Activated CD4-positive, alpha-beta T cell treated with anti-CD3 and anti-CD28 coated beads, Interleukin-2, amount 10 ng/mL, durations not matched to agents 24 days and 14 days (primary cell): ENCODE measurements at places on chromosomes 1 and 21. TPM values are rescaled to one million over a fixed set of nuclear protein-coding genes. Genes with fewer than 3 reads are reported as not detected.

GRCh38 chr1:162372159-162373071 lies 4.2 kb downstream of the SPATA46 start:
- DNase-seq: no peak

DNA sequence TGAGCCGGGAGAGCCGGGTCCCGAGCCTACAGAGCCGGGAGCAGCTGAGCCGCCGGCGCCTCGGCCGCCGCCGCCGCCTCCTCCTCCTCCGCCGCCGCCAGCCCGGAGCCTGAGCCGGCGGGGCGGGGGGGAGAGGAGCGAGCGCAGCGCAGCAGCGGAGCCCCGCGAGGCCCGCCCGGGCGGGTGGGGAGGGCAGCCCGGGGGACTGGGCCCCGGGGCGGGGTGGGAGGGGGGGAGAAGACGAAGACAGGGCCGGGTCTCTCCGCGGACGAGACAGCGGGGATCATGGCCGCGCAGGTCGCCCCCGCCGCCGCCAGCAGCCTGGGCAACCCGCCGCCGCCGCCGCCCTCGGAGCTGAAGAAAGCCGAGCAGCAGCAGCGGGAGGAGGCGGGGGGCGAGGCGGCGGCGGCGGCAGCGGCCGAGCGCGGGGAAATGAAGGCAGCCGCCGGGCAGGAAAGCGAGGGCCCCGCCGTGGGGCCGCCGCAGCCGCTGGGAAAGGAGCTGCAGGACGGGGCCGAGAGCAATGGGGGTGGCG lies 371 bp downstream of the ARID1A start:
- peak; percentile 75 for DNase-seq

DNA sequence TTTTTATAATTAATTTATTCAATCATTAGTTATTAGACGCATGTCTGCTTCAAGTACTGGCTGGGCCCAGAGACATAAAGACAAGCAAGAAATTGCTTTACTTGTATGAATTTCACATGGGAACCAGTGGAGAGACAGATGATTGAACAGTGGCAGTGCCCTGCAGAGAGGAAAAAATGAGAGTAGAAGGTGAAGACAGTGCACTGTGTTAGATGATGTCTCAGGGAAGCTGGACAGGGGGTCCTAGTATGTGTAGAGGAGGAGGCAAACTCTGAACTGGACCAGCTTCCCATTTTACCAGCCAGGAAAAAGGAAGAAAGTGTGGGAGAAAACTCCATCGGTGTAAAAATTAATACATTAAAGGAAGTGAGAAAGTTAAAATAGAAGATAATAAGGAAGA lies 126.0 kb downstream of the BACH1 start:
- DNase-seq: no peak

DNA sequence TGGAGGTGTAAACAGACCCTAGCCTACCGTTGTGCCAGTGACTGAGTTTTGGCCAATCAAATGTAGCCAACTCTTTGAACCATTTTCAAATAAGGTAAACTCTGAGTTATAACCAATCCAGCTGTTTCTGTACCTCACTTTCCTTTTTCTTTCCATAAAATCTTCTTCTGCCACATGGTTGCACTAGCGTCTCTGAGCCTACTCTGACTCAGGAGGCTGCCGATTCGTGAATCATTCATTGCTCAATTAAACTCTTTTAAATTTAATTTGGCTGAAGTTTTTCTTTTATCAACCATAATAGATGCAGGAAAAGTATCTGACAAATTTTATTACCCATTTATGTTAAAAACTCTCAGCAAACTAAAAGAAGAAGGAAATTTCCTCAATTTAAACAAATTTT lies 111.5 kb upstream of the LYPLAL1 start:
- DNase-seq: no peak

- DNase-seq: peak; percentile 68
Measured at GRCh38 chr1:89780721-89781120, 40.1 kb upstream of the LRRC8D start.

GRCh38 chr1:8663915-8664329 lies 153.5 kb downstream of the RERE start:
- DNase-seq: peak; percentile 78

DNA sequence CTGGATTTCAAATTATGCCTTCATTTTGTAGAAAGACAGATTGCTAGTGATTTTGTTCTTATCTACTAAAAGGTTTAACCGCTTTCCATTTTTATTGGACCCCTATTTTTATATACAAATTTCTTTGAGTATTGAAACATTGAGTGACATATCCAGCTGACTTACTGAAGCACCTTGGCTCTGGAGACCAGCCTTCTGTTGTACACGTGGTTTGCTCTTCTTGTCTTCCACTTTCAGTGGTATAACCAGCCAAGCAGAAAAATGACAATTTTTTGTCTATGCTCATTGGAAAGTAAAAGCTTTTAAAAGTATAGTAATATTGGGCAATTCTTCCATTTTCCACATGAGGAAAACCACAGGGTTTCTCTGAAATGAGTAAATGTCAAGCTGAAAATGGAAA lies 4.4 kb downstream of the F13B start:
- no peak for DNase-seq

- no peak for DNase-seq
Measured at GRCh38 chr1:225919906-225920305, 4.1 kb downstream of the PYCR2 start.

GRCh38 chr1:12244078-12244477 lies 14.2 kb downstream of the VPS13D start:
- peak; percentile 62 for DNase-seq

- no peak for DNase-seq
Measured at GRCh38 chr1:2256435-2257244, 28.5 kb downstream of the SKI start.

DNA sequence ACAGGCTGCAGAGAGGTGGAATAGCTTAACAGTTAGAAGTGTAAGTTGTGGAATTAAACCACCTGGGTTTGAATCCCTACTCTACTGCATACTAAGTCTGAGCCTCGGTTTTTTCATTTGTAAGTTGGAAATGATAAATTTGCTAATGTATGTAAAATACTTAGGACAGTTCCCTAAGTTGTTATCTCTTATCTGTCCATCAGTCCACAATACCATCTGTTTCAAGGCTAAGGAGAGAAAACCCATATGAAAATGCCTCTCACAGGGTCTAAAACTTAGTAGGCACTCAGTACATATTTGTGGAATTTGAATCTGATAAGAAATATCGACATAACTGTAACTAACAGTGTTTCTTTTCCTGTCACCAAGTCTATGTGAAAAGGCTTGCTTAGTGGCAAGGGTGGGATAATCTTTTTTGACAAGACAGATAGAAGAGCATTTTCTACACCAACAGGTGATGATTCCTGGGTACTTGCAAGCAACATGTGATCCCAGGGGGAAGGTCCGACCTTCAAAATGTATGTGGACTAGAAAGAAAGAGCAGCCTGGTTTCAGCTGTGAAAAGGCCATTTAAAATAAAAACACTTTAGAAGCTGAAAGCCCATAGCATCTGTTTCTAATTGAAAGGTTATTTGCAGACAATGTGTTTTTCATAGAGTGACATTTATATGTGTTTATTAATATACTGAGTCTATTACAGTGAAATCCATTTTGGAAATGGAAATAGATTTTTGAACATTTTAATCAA lies 202.9 kb downstream of the HHAT start:
- no peak for DNase-seq

DNA sequence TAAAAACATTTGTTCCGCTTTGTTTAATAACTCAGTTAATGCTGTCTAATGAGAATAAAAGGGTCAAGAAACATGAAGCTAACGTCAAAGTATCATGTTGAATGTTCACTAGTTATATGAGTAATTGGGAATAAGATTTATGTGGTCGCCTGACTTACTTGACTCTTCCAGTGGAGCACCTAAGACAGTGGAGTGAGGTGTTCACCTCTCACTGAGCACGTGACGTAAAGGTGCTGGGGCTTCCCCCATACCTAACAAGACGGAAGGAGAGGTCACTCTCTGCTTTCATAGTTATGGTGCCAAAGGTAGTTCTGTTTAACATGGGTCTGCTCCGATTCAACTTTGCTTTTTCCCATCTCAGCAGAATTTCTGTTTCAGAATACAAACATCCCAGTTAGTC lies 686 bp downstream of the KMO start:
- DNase-seq: no peak

GRCh38 chr1:87329526-87330056 lies 911 bp downstream of the LMO4 start:
- peak; percentile 69 for DNase-seq

DNA sequence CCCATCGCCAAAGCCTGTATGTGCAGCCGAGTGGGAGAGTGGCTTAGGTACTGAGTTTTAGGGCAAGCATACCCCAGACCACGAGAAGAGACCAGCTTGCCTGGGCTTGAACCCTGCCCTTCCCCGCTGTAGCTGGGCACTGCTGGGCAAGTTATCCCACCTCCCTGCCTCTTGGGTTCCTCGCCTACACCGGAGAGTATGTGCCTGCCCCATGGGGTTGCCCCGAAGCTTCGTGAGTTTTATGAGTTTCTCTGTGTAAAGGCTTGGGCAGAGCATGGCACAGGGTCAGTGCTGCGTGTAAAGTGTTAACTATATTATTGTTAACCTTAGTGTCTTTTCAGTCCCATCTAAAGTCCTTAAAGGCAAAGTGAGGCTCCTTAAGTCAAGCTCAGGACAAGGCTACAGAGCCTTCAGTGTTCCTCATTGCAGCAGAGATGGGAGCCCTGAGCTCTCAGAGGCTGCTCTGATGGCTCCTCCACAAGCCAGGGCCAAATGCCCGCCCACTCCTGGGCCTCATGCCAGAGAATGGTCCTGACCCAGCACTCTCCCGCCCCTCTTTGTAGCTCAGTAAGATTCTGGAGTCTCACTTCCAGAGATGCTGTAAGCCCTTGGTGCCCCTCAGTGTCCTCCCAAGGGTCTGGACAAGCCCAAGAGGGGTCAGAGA lies 37.0 kb upstream of the KCNA10 start:
- DNase-seq: no peak

CELA3A gene
- not detected in 2 replicates for total RNA-seq

GRCh38 chr1:230456478-230456877 lies 30.3 kb upstream of the PGBD5 start:
- DNase-seq: no peak

- DNase-seq: no peak
Measured at GRCh38 chr1:117371441-117372151, 4.3 kb downstream of the MAN1A2 start.

DNA sequence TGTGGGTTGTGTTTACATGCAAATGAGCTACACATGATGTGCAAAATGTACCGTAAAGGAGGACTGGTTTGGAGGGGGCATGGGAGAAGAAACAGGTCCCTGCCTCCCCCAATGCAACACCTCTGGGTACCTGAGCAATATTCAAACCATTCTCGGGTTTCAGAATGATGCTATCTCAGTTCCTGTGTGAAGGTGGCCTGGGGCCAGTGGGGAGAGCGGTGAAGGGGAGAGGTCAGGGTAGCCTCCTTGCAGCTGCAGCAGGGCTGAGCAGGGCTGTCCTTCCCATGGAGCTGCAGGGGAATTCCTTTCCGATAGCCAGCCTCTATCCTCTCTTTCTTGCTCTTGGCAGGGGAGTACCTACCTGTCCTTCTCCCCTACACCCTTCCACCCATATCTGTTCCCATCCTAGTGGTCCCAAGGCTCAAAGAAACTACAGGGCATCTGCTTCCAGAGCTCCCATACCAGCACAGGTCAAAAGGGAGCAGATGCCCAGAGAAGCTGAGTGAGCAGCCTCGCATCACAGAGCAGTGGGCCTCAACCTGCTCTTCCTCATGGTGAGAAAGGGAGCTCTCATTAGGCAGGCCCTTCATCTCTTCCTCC lies 11.9 kb downstream of the MEF2D start:
- DNase-seq: peak; percentile 74

GRCh38 chr1:175146529-175147213 lies 45.9 kb downstream of the KIAA0040 start:
- peak; percentile 90 for DNase-seq

- DNase-seq: no peak
Measured at GRCh38 chr1:35080171-35080854, 1.1 kb downstream of the ZMYM1 start.

GRCh38 chr1:18953731-18954231 lies 2.7 kb downstream of the IFFO2 start:
- peak; percentile 71 for DNase-seq

RPTN gene
- not detected in 2 replicates for total RNA-seq

DNA sequence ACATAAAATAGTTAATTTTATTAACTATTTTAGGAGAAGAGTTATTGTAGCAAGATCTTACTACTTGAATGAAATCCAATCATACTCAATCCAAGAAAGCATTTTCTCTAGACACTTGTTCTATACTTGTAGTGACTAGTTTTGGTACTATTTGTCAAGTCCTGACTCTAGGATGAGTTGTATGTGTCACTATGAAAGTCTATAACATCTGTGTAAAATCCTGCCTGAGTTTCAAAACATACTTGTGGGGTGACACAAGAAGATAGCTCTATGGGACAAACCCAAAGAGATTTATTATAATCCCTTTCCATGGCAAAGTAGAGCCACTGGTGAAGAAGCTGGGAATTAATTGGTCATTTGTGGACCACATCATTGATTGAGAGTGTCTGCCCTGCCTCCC lies 1042.2 kb upstream of the ADGRL4 start:
- DNase-seq: no peak

DNA sequence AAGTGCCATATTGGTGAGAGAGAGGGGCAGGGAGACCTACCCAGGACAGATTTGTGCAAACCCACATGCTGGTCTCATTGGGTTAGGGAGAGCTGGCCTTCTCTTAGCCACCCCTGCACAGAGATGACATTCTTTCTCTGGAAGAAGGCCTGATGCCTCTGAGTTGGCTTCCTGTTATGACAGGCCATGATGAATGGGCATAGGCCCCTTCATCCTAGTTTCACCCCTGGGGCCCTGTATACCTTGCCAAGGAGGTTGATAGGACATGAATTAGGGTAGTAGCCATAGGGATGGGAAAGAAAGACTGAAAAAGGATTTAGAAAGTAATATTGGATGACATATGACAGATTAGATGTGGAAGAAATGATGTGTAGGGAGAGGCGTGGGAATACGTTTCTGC lies 46.6 kb downstream of the TENT5C start:
- DNase-seq: no peak

GRCh38 chr21:27108701-27109100 lies 141.8 kb upstream of the ADAMTS5 start:
- DNase-seq: no peak

DNA sequence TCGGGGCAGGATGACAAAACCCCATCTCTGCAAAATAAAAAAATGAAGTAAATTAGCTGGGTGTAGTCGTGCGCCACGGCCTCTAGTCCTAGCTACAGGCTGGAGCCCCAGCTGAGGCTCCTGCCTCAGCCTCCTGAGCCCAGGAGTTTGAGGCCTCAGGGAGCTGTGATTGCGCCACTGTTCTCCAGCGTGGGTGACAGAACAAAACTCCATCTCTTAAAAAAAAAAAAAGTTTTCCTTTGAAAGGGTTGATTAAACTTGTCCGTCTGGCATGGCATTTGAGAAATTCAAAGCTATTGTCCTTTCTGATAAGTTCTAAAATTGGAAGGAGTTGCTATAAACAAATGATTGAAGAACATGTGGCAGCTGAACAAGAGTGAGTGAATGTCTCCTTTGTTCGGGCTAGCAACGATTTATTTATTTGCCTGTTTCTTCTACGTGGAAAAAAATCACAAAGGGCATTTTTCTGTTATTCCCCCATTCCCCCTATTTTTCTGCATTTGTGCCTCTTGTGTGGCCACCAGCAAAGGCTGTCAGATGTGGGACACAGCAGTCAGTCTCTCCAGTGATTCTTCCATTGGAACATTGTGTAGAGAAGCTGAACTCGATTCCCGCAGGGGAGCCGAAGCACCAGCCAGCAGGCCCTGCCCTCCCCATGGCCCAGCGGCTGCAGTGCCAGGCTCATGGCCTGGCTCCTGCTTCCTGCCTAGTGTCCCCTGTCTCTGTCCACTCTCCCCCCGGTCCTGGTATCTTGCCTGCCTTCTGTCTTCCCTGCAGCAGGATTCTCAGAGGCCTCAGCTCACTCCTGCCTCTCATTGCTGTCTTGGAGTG lies 21.5 kb upstream of the PWP2 start:
- peak; percentile 60 for DNase-seq

CCDC181 gene
- 0.09 TPM in 1 of 2 replicates, not detected in the other for total RNA-seq
